Lower lobe of right lung (tissue), 2 donors: ENCODE measurements at places on chromosomes 16 and 17. TPM values are rescaled to one million over a fixed set of nuclear protein-coding genes. Genes with fewer than 3 reads are reported as not detected.
A peak's percentile ranks its signal among the peaks of the same experiment; 100 is the strongest.

GRCh38 chr17:45836047-45837044 is 8.3 kb upstream of the SPPL2C start:
- no peak for DNase-seq

- DNase-seq = no peak
Measured at GRCh38 chr17:79707931-79708891, 22.5 kb upstream of the ENPP7 start.

DNA sequence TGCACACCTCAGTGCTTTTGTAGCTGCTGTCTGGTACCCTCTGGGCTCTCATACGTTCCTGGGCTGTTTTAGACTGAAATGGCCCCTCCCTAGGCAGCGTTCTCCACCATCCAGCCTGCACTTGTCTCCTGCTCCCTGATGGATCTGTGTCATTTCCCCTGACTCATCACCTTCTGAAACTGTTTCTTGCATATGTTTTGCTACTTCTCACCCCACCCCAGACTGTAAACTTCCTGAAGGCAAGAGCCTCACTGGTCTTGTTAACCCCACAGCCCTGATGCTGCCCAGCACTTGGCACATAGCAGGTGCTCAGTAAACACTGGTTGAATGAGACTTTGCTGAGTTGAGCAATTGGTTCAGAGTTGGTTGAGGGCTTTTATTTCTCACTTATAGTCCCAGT is 78.7 kb downstream of the CRISPLD2 start:
- DNase-seq = no peak

DNA sequence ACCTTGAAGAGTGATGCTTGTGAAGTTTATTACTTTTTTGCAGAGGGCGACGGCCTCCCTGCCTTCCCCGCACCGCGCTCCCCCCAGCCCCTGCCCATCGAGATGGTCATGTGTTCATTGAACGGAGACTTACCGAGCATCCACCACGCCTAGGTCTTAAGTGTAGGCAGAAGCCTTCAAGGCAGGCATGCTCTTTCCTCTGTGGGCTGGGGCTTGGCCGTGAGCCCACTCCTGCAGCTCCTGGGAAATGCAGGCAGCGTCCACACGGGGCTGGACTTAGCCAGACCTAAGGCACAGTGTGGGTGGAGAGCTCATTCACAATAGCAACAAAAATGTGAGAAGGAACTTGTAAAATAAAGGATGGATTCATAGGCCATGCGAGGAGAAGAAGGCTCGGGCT is 19.2 kb downstream of the RNF213 start:
- peak; percentile 77 for DNase-seq

DNA sequence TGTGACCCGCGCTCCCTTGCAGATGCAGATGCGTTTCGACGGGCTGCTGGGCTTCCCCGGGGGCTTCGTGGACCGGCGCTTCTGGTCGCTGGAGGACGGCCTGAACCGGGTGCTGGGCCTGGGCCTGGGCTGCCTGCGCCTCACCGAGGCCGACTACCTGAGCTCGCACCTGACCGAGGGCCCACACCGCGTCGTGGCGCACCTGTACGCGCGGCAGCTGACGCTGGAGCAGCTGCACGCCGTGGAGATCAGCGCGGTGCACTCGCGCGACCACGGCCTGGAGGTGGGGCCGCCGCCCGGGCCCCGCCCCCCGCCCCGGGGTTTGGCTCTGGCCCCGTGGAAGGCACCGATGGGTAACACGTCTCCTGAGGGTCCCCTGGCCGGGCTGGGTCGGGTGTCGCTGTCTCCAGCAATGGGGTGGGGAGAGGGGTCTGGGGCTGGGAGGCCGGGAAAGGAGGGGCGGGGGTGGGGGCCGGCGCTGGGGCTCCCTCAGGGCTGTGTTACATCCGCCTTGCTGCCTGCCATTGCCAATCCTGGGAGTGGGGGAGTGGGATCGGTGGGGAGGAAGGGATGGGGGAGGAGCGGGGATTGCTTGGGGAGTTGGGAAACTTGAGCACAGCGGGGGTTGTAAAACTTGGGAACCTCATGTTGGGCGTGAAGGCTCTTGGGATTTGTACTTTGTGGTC is 737 bp downstream of the NUDT16L1 start:
- DNase-seq = peak; percentile 67

DNA sequence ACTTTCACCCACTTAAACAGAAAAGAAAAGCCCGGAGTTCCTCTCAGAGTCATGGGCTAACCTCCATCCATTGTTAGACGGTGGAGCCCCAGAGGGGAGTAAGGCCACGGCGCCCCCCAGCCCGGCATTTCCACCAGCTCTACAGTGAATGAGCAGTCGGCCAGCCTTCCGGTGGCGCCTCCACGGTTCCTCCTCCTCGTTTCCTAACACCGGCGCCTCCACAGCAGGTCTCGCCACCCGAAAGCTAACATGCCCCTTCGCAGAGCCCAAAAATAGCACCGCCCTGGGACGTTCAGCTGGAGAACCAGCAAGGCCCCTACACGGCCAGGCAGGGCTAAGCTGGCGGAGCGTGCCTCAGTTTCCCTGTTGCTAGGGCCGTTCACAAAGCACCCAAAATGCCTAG is 858 bp downstream of the MMD start:
- peak; percentile 71 for DNase-seq

DNA sequence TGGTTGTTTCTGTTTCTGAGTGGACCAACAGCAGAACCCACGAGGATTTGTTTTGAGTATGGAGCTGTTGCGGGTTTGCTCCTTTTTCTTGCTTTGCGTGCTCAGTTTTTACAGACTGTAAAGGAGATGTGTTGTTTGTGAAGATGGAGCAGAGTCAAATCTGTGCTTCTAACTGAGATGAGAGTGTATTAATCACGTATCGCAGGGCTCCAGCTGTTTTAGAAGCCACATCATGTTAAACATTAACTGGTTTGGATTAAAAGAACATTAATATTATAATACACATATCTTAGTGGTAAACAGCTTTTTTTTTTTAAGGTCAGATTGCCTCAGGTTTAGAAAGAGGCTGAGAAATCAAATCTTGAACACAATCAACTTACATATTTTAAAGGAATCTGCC is 69.4 kb downstream of the YPEL2 start:
- DNase-seq = no peak

- DNase-seq = no peak
Measured at GRCh38 chr17:10109146-10109545, 89.3 kb downstream of the GAS7 start.

DNA sequence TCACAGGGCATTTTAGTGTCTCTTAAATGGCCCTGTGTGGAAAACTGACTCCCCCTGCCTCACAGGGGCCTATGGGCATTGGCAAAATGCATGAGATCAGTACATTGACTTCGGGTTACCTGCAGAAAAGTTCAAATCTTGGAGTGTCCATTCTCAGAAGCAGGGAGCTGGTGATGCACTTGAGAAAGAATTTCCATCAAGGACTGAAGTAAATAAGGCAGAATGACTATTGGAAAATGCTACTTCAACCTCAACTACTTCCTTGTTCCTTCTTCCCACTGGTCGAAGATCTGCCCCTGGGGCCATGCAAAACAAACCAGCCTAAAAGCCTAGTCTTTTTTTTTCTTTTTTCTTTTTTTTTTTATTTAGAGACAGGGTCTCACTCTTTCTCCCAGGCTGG is 13.8 kb upstream of the GSDMA start:
- DNase-seq = no peak

GRCh38 chr16:48576927-48577326 is 33.1 kb downstream of the N4BP1 start:
- DNase-seq = no peak

- DNase-seq = no peak
Measured at GRCh38 chr16:53695070-53695469, 8.6 kb downstream of the RPGRIP1L start.

- no peak for DNase-seq
Measured at GRCh38 chr17:42138749-42139492, 15.9 kb downstream of the RAB5C start.

GRCh38 chr17:4134721-4135120 is 8.1 kb downstream of the ZZEF1 start:
- no peak for DNase-seq

DNA sequence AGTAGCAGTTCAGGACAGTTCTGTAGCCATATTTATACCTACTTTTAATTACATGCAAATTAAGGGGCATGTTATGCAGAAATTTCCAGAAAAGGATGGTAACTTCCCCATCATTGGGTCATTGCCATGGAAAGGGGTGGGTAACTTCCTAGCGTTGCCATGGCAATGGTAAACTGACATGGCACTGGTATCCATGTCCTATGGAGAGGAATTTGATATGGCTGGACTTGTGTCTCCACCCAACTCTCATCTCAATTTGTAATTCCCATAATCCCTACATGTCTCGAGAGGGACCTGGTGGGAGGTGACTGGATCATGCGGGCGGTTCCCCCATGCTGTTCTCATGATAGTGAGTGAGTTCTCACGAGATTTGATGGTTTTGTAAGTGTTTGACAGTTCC is 35.6 kb upstream of the CACNG4 start:
- DNase-seq = no peak

Gene NPIPB2
- total RNA-seq = 5.6 TPM

Gene CREBBP
- 78.3 TPM for total RNA-seq

Gene TPSG1
- 2.9 TPM for total RNA-seq

Gene CRHR1
- not detected for total RNA-seq

Gene ZNF319
- 11.0 TPM for total RNA-seq

Gene CACNG3
- total RNA-seq = not detected

Gene CTRL
- total RNA-seq = 0.59 TPM
